ENCODE measurements at places on chromosomes 3 and 15.

- DNase-seq = peak; percentile 90
Observed at GRCh38 chr3:194333212-194333980, 17.7 kb downstream of the CPN2 start.

DNA sequence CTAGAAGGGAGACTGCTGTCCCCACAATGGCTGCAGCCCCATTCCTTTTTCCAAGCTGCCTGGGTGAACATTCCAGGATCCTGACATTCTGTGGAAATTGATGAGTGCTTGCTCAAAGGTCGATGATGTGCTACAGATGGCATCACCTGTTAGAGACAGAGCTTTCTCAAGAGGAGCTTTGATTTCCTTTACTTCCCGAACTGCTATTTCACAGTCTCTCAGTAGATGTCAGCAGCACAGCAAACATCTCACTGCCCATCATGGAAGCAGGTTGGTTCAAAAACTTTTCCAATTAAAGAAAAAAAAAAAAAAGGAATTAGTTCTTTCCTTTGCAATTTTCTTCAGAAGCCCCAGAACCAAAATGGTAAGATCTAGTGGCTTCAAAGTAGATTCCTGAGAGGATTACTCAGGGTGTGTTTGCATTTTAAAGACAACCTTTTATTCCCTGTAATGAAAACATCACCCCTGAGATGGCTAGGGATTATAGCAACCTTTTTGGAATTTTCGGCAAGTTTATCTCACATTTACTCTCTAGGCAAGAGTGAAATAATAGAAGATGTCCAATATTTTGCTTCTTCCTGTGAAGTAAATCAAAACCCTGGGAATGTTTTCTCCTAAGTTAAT, 44.8 kb downstream of the POLR2M start:
- peak; percentile 48 for DNase-seq

DNA sequence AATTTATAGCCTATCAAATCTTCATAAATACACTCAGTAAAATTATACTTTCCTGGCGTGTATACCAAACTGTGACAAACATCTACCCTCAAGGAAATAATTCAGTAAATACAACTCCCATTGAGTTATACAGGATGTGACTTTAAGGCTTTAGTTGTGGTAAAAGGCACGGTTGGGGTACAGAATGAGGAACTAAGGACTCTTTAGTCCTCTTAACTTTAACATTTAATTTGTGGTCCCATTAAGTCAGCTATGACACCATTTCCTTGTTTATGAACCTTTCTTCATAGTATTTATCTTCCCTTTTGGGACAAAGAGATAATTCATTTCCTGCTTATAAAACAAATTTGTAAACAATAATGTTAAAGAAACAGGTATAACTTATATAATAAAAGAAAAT, 30.2 kb downstream of the IFT80 start:
- no peak for DNase-seq

- no peak for DNase-seq
Observed at GRCh38 chr15:31106495-31107300, 5.2 kb upstream of the TRPM1 start.

DNA sequence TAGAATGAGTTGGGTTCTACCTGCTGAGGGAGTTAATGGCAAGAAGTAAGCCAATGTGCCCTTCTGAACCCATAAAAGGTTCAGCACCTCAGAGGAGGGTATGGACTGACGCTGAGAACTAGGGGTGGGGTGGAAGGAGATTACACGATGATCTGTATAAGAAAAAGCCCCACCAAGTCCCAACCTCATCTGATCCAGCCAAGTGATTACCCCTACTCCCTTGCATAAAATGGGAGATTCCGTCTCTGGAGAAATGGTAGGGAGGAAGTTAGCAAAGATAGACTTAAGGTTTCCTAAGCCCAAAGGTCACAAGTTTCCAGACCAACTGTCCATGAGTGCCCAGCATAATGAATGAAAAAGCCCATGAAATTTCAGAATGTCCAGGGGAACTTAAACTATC, 7.1 kb upstream of the DVL3 start:
- DNase-seq = no peak

All from SK-N-SH (cell line).